ENCODE measurements at places on chromosomes 4 and X.

GRCh38 chrX:151082077-151082948, 94.1 kb upstream of the GPR50 start:
- peak; percentile 80 for DNase-seq

- DNase-seq: no peak
These were observed 28.7 kb downstream of the RBPJ start for GRCh38 chr4:26349496-26349895.

DNA sequence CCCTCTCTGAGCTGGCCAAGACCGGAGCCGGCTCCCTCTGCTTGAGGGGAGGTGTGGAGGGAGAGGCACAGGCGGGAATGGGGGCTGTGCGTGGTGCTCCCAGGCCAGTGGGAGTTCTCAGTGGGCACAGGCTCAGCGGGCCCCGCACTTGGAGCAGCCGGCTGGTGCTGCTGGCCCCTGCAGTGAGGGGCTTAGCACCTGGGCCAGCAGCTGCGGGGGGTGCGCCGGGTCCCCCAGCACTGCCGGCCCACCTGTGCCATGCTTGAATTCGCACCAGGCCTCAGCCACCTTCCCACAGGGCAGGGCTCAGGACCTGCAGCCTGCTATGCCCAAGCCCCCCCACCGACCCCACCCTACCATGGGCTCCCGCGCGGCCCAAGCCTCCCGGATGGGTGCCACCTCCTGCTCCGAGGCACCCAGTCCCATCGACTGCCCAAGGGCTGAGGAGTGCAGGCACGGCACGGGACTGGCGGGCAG, 602.5 kb downstream of the KCTD8 start:
- DNase-seq: no peak

GRCh38 chrX:65987811-65988210, 52.1 kb downstream of the VSIG4 start:
- DNase-seq: no peak

DNA sequence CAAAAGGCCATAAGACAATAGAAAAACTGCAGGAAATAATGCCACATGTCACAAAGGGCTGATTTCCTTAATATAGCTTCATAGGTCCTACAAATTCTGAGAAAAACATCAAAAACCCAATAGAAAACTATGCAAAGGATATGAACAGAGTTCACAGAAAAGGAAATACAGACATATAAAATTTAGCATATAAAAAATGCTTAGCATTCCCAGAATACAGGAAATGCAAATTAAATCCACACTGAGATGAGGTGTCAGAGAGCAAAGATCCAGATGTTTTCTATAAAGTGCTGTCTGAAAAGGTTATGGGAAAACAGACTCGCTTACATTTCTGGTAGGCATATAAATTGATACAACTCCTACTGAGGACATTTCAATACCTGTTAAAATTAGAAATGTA, 33.8 kb downstream of the TXK start:
- DNase-seq: no peak

DNA sequence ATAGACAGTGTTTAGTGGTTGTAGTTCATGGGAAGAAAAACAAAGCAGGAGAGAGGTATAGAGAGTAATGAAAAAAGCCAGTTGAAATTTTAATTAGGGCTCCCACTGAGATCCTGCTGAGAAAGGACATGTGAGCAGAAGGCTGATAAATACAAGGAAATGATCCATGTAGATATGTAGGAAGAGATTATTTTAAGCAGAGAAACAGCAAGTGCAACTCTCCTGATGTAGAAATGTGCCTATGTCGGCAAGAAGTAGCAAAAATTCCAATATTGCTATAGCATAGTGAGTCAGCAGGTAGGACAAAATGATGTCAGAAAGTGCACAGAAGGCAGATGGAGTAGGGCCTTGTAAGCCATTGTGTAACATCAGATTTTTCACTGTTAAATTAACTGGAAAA, 1027.3 kb downstream of the PCDH18 start:
- DNase-seq: peak; percentile 10

DNA sequence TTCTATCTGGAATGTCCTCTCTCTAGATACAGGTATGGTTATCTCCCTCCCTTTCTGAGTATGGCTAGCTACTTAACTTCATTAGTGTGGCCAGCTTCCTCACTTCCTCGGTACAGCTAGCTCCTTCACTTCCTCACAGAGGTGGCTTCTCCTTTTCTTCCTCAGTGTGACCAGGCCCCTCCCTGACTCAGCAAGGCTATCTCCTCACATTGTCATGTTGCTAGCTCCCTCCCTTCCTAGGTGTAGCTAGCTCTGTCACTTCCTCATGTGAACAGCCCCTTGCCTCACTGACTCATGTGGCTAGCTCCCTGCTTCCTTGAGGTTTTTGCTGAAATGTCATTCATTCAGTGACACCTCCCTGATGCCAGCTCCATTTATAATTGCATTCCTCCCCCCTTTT, 67.3 kb upstream of the DDIT4L start:
- DNase-seq: no peak

DNA sequence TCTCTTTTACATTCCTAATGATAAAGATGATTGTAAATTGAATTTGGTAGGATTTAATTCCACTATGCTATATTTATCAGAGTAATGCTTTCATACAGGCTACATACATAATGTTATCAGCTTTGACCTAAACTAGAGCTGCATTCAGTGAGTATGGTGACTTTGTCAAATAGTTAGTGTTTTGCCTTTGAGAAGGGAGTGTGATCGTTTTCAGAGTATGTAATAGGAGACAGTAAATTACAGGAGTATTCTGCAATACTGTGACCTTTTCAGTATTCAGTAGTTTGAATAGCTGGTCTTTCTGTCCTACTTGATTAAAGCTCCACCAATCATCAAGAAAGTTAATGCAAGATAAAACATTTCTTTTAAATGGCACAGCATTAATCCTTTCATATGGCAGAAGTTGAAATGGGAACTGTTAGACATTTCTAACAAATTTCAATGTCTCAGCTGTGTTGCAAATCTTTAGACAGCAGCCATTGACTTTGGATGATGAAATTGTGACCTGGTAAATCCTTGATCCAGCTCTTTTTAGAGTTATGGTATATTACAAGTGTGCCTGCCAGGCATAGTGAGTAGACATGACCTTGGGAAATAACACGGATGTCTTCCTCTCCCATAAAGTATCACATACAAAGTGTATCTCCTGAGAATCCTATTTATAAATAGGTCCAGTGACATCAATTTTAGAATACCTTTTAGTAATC, 455.3 kb downstream of the KCTD8 start:
- no peak for DNase-seq

DNA sequence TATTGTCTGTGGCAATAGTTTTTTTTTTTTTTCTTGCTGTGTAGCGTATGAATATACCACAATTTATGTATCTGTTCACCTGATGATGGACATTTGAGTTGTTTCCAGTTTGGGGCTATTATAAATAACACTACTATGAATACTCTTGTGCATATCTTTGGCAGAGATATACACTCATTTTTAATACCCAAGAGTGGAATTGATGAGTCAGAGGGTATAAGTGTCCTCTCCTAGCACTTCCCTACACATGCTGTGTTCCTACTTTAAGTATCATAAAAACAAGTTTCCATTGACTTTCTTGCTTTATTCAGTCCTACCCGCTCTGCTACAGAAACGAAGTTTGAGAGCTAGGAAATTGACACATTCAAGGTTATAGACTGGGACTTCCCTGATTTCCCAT, 39.8 kb downstream of the XIAP start:
- DNase-seq: peak; percentile 2

DNA sequence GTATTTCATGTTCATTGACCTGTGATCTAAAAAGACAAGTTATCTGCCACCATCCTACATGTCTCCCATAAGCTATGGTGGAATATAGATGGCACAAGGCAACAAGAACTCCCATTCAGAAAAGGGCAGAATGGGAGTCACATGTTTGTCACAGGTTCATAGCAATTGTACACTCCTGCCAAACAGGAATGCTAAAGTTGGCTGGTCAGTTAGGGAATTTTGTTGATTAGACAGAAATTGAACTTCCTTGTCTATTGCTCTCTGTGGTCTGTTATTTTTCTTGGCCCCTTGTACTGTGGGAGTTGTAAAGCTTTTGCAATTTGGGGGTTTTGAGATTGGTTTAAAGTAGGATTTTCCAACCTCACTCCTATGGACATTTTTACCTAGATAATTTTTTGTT, 101.7 kb upstream of the SOD3 start:
- peak; percentile 10 for DNase-seq

GRCh38 chrX:134738986-134739740, 80.9 kb upstream of the PLAC1 start:
- no peak for DNase-seq

DNA sequence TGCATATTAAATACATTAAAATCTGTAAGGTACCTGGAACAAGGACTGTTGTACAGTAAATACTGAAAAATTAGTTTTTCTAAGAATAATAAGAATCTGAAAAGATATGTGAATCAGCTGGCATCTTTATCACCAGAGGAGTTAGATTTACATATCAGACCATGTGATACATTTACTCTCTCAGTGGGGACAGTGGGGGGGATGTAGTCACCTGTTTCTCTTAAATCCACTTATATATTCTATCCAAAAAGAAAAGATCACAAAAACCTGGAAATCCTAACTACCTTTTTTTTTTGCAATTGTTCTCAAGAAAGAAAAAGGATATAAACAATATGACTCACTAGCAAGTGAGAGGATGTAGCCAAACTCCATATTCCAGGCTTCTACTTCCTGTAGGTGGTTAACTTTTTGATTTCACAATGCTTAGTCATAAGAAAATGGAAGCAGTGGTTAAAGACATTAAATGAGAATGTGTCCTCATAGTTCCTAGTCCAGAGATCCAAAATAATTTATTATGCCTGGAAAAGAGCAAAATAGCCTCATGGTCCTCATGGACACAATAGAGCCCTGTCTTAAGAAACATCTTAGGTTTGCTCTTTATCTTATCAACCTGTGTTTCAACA, 22.5 kb upstream of the MYOZ2 start:
- peak; percentile 72 for DNase-seq

DNA sequence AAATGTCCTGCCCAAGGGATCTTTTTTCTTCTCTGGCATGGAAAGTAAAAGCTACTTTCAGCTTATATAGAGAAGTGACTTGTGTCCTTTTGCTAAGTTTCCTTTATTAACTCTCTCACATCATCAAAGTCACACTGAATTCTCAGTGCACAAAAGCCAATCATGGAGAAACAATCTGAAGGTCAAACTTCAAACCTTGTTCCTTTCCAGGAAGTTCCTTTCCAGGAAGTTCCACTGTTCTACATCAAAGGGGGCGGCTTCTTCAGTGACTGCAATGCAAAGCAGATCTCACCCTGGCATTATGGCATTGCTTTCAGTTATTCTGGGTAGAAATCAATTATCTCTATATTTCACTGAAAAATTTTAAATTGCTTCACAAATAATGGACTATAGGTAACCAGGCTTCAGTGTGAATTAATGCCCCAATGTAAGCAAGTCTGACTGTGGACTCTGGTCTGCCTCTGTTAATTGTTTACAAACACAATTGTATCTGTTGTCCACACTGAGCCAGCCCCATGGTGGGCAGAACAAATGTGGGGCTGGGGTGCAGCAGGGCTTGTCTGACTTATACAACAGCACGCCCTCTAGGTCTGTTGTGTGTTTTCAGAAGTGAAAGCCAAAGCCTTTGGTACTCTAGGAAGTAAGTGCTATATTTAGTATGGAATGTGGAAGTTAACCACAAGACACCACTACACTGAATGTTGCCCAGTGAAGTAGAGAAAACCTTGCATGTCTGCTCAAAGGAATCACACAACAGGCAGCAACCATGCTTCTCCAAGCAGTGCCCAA, 98.8 kb downstream of the CDS1 start:
- peak; percentile 63 for DNase-seq

GRCh38 chr4:123484291-123484926, 87.8 kb downstream of the SPRY1 start:
- DNase-seq: no peak

DNA sequence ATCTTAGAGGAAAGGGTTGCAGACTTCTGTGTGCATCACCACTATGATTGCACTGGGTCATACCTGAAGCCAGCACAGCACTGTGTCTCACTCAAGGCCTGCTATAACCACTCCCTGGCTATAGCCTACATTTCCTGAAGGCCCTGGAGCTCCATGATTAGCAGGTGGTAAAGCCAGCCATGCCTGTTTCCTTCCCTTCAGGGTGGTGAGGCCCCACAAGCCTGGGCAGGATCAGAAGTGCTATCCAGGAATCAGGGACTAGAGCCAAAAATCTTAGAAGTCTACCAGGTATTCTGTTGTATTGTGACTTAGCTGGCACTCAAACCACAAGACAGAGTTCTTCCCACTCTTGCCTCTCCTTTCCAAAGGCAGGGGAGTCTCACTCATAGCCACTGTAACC, 734.6 kb downstream of the GLUD2 start:
- no peak for DNase-seq

DNA sequence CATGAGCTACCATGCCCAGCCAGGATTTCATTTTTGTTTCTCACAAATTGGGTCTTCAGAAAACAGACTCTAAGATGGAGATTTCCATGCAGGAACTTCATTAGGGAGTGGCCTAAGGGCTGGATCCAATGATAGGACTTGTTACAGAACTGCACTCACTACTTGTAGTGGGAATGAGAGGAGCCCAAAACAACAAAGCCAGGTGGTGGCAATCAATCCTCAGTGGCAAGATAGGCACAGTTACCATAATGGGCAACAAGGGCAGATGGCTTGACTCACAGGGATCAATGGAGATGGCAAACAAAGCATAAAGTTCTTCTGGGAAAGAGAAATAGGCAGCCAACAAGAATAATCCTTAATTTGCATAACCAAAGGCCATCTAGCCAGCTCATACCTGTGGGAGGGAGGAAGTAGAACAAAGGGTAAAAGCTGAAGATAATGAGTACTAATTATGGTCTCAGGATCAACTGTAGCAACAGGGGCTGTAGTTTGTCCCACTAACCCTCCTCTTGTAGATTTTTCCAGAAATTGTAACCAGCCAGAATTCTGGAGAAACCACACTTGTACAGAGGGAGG, 72.8 kb upstream of the MAPK10 start:
- DNase-seq: no peak

DNA sequence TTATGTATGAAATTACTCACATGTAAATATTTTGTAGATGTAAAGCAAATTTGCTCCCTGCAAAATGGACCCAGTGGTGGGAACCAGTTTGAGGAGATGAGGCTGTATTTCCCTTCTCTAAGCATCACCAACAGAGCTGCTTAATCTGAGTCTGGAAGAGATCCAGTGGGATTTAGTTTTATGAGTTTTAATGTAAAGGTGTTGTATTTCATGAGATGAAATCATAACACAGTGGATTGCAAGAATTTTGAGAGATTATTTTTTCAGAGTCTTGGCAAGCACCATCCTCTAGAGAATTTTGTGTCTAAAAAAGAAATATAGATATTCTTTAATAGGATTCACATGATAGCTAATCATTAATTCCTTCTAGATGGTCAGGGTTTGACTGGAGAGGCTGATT, 35.6 kb upstream of the SFRP2 start:
- DNase-seq: no peak

- DNase-seq: no peak
These were observed 860.1 kb upstream of the INTU start for GRCh38 chr4:126772662-126773061.
